ENCODE measurements at places on chromosomes 11 and 22. TPM values are rescaled to one million over a fixed set of nuclear protein-coding genes. Genes with fewer than 3 reads are reported as not detected.

RIC3 gene
- 5.3 TPM for total RNA-seq

OR5A1 gene
- total RNA-seq: not detected

GRCh38 chr11:104682206-104682605 is 216.1 kb downstream of the CASP12 start:
- H3K4me3 ChIP-seq: no peak overlapping the region
- H3K27ac ChIP-seq: no peak overlapping the region
- no peaks in the 10 kb centered on the region for H3K36me3 ChIP-seq
- H3K4me1 ChIP-seq: no peaks in the 10 kb centered on the region

GRCh38 chr22:17501679-17502285 is 61.5 kb upstream of the SLC25A18 start:
- no peaks in the 10 kb centered on the region for H3K36me3 ChIP-seq
- no peak for DNase-seq
- H3K4me1 ChIP-seq: no peaks in the 10 kb centered on the region

GRCh38 chr11:69874984-69875624 is 55.9 kb upstream of the FGF3 start:
- no peaks in the 10 kb centered on the region for H3K4me1 ChIP-seq
- H3K27me3 ChIP-seq: no peaks in the 10 kb centered on the region
- no peaks in the 10 kb centered on the region for H3K36me3 ChIP-seq
- no peak overlapping the region for H3K27ac ChIP-seq

GRCh38 chr11:6812390-6813005 is 13.0 kb upstream of the OR6A2 start:
- no peak overlapping the region for H3K4me3 ChIP-seq
- DNase-seq: no peak
- no peaks in the 10 kb centered on the region for H3K27me3 ChIP-seq
- H3K36me3 ChIP-seq: no peaks in the 10 kb centered on the region
- no peak overlapping the region for H3K27ac ChIP-seq
- no peaks in the 10 kb centered on the region for H3K4me1 ChIP-seq

SCO2 gene
- not detected for total RNA-seq

DNA sequence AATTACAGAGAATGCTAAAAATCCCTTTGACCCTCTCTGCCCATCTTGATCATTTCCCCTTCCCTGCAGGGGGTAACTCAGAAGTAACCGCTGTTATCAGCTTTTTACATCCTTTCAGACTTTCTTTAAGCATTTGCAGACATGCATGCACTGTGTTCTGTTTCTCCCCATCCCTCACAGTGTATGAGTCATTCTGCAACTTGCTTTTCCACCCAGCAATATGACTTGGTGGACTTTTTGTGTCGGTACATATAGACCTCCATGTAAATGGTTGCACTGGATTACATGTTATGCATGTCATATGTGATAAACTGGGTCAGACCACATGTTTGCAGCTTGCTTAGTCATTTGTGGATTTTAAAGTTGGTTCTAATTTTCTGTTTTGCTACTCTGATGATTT is 87.7 kb upstream of the NECTIN1 start:
- H3K27me3 ChIP-seq: no peaks in the 10 kb centered on the region
- DNase-seq: no peak
- no peak overlapping the region for H3K27ac ChIP-seq
- H3K4me1 ChIP-seq: no peaks in the 10 kb centered on the region

UCP3 gene
- total RNA-seq: not detected

OR51E2 gene
- total RNA-seq: 2.0 TPM

SHISAL1 gene
- total RNA-seq: 1.6 TPM

- H3K4me3 ChIP-seq: no peak overlapping the region
- no peaks in the 10 kb centered on the region for H3K4me1 ChIP-seq
- H3K27ac ChIP-seq: no peak overlapping the region
- H3K36me3 ChIP-seq: no peaks in the 10 kb centered on the region
- H3K27me3 ChIP-seq: no peaks in the 10 kb centered on the region
Observed at GRCh38 chr11:131481303-131481702, 110.9 kb downstream of the NTM start.

DNA sequence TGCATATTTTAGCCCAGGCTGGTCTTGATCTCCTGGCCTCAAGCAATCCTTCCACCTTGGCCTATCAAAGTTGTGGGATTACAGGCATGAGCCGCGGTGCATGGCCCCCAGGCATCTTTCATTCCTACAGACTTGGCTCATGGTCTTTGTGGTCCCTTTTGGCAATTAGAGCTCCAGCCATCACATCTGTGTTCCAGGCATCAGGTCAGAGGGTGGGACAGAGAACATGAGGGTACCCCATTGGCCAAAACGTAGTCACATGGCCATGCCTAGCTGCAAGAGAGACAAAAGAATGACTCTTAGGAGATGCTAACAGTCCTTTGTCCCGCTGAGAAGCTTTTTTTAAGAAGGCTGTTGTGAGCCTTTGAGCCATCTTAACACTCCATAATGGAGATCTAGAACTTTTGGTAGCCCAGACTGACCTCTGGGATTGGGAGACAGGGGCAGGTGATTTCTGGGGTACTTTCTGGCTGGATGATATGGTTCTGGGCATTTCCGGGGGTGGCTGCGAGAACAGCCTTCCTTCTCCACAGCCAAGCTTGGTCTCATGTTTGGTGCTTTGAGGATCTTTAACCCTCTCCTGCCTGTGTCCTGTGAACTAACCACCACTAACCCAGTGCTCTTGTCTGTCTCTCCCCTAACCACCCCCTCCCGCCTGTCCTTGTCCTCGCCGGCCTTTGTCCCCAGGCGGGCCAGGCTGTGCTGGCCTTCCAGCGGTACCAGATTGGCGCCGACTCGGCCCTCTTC is 18.4 kb upstream of the TAB1 start:
- no peak overlapping the region for H3K4me3 ChIP-seq
- no peaks in the 10 kb centered on the region for H3K36me3 ChIP-seq
- no peak overlapping the region for H3K27ac ChIP-seq
- no peak for DNase-seq

FOSL1 gene
- 123 TPM for total RNA-seq

GRCh38 chr22:49825944-49826602 is 1.6 kb downstream of the BRD1 start:
- peaks cover 31% of the 10 kb centered on the region for H3K36me3 ChIP-seq
- no peaks in the 10 kb centered on the region for H3K27me3 ChIP-seq
- DNase-seq: no peak
- H3K4me1 ChIP-seq: peaks cover 23% of the 10 kb centered on the region
- peak overlapping the region; percentile 74 for H3K27ac ChIP-seq

DNA sequence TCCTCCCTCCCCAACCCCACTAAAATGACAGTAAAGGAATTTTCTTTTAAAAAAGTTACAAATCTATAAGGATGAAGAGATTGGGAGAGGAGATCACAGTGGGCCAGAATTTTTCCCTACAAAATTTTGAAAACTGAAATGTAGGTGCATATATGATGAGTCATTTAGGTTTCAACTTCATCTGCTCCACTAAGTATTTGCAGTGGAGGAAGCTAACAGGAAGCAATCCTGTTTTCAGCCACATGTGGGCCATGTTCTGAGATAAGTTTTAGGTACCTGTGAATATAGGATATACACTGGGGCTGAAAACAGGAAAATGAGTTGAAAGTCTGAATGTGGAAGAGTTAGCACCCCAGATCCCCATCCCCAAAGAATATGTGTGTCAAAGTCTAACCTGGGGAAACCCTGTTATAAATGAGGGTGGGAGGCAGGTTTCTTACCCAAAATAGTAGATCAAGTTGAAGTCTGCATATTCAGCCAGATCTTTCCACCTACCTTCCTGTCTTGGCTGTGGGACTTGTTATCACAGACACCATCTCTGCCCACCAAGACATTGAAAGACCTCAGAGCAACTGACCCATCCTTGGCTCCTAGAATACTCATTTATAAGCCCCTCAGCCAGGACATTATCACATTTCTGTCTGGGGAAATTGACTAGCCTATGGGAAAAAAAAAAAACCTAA is 87.3 kb downstream of the PACS1 start:
- H3K27me3 ChIP-seq: no peaks in the 10 kb centered on the region
- H3K36me3 ChIP-seq: no peaks in the 10 kb centered on the region
- no peaks in the 10 kb centered on the region for H3K4me1 ChIP-seq
- no peak overlapping the region for H3K27ac ChIP-seq
- no peak overlapping the region for H3K4me3 ChIP-seq

GRCh38 chr22:24185001-24185500 is 3.8 kb downstream of the SUSD2 start:
- H3K4me1 ChIP-seq: peaks cover 46% of the 10 kb centered on the region
- H3K27ac ChIP-seq: no peak overlapping the region
- DNase-seq: no peak
- H3K4me3 ChIP-seq: no peak overlapping the region
- peaks cover 9% of the 10 kb centered on the region for H3K36me3 ChIP-seq
- no peaks in the 10 kb centered on the region for H3K27me3 ChIP-seq

GRCh38 chr22:29940526-29940925 is 57.6 kb downstream of the MTMR3 start:
- H3K27me3 ChIP-seq: no peaks in the 10 kb centered on the region
- H3K4me1 ChIP-seq: peaks cover 6% of the 10 kb centered on the region
- no peaks in the 10 kb centered on the region for H3K36me3 ChIP-seq
- H3K27ac ChIP-seq: no peak overlapping the region
- no peak overlapping the region for H3K4me3 ChIP-seq
- no peak for DNase-seq

DNA sequence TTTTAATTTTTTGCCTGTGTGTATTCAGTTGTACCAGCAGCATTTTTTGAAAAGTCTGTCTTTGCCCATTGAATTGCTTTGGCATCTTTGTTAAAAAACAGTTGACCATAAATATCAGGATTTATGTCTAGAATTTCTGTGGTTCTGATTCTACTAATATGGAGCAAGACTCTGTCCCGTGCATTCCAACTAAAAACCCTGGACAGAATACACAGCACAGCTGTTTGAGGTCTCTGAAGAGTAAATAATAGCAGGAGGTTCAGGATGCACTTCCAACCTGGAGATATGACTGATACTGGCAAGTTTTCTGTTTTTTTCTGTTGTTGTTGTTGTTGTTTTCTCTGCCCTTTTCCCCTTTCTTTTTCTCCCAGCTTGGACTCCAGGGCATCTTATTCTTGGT is 141.9 kb downstream of the TMEM135 start:
- no peaks in the 10 kb centered on the region for H3K27me3 ChIP-seq
- H3K4me3 ChIP-seq: no peak overlapping the region
- no peak for DNase-seq
- H3K27ac ChIP-seq: no peak overlapping the region
- H3K4me1 ChIP-seq: no peaks in the 10 kb centered on the region

RTN4RL2 gene
- 0.64 TPM for total RNA-seq

DNA sequence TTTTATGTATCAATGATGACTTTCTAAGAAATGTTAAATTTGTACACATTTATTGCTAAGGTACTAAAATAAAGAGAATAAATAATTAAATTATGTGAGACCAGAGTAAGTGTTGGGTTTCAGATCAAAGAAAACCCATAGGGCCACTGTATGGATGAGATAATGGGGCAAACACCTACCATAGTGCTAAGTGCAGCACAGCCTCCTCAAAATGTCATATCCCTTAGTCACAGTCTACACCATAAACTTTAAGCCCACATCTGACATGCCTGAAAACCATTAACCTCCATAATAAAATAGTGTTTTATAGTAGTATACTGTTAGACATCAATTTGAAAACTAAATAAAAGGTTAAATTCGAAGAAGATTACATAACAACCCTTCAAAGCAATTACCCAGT is 37.5 kb downstream of the SESN3 start:
- H3K27ac ChIP-seq: no peak overlapping the region
- H3K4me1 ChIP-seq: no peaks in the 10 kb centered on the region
- H3K4me3 ChIP-seq: no peak overlapping the region
- no peak for DNase-seq

GRCh38 chr11:126060757-126061171 is 1.9 kb downstream of the CDON start:
- H3K4me1 ChIP-seq: peaks cover 8% of the 10 kb centered on the region
- DNase-seq: no peak
- H3K27me3 ChIP-seq: no peaks in the 10 kb centered on the region
- H3K4me3 ChIP-seq: no peak overlapping the region
- no peaks in the 10 kb centered on the region for H3K36me3 ChIP-seq

WDR74 gene
- 28.7 TPM for total RNA-seq

DNA sequence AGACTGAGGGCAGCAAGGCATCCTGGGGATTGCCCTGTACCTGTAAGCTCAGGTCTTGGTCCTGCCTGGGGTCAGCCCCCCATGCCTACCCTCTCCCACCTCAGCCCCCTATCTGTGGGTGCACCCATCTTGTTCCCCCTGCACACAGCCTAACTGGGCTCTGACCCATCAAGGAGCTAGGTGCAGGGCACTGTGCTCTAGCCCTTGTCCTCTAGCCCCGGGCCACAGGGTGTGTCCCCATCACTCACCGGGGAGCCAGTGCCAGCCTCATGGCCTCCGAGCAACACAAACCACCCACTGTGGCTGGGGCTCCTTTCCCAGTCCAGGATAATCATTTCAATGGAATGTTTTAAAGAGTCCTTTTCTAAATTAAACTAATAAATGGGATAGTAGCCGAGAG is 293.9 kb upstream of the PLET1 start:
- H3K4me3 ChIP-seq: no peak overlapping the region
- no peaks in the 10 kb centered on the region for H3K36me3 ChIP-seq
- no peak for DNase-seq
- H3K4me1 ChIP-seq: peaks cover 3% of the 10 kb centered on the region
- no peaks in the 10 kb centered on the region for H3K27me3 ChIP-seq

- no peaks in the 10 kb centered on the region for H3K36me3 ChIP-seq
- no peaks in the 10 kb centered on the region for H3K4me1 ChIP-seq
- H3K27ac ChIP-seq: no peak overlapping the region
- H3K4me3 ChIP-seq: no peak overlapping the region
Observed at GRCh38 chr11:122668562-122669090, 13.1 kb downstream of the UBASH3B start.

- H3K4me3 ChIP-seq: no peak overlapping the region
- H3K27me3 ChIP-seq: no peaks in the 10 kb centered on the region
- DNase-seq: no peak
- no peak overlapping the region for H3K27ac ChIP-seq
Observed at GRCh38 chr22:19097518-19097917, 24.7 kb downstream of the DGCR2 start.

GRCh38 chr11:61893981-61894380 is 2.6 kb upstream of the FADS3 start:
- no peak for DNase-seq
- H3K27me3 ChIP-seq: no peaks in the 10 kb centered on the region
- H3K36me3 ChIP-seq: no peaks in the 10 kb centered on the region
- no peak overlapping the region for H3K4me3 ChIP-seq

GRCh38 chr11:55956521-55956920 is 13.2 kb downstream of the OR10AG1 start:
- no peaks in the 10 kb centered on the region for H3K27me3 ChIP-seq
- no peak overlapping the region for H3K4me3 ChIP-seq
- DNase-seq: no peak
- no peaks in the 10 kb centered on the region for H3K4me1 ChIP-seq
- H3K36me3 ChIP-seq: no peaks in the 10 kb centered on the region
